Stimulated activated CD8-positive, alpha-beta memory T cell treated with anti-CD3 and anti-CD28 coated beads, Interleukin-15, amount 100 ng/mL, for 24 hours (primary cell): ENCODE measurements at places on chromosomes 12 and 14.

- no peak for DNase-seq
Observed at GRCh38 chr12:57552306-57552651, 2.4 kb downstream of the KIF5A start.

DNA sequence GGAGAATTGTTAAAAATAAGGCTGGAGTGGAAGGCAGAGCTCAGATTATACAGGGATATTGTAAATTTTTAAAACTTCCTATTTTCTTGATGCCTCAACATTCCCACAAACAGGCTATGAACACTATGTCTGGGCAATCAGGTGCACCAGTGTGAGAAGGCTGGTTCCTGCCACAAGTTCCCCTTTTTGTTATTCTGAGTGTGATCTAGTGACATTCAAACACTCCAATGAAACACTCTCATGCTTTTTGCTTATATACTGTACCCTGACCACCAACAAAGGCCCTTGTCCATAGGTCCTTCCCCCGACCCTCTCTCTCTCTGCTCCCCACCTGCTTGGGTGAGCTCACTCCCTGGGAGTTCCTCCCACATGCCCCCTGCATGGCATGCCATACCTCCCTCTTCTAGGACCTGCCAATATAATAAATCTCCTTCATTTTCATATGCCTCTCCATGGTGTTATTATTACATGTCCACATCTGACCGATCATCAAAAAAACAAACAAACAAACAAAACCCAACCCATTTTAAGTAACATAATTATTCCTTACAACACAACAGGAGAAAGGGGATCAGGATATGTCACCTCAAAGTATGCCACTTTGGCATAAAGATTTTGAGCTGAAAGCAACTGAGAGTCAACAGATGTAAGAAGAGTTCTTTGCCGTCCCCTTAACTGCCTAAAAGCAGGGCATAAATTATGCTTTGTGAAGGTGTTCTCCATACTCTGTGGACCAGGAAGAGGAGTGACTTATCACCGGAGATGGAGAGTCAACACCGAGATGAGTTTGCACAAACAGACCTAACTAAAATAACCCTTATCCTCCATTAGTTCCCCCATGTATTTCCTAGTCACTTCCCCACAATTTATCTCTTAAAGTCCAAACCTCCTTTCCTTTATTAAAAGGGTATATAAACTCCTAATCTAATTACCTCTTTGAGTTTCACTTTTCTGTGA lies 42.5 kb upstream of the CATSPERB start:
- DNase-seq = no peak

DNA sequence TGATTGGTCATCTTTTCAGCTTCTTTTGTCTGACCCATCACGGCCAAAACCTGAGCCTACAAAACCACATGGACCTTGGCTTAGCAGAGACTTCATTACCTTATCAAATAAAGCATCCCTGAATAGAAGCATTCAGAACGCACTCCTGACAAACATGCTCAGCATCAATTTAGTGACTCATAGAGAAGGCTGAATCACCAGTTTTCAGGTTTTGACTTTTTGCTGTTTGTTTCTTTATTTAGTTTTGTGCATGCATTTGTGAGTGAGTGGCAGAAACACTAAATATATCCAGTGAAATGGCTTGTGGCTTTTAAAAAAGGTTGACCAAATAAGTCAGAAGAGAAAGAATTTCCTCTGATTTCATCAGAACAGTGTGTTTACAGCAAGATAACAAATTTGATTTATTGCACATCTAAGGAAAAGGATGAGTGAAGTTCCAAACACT lies 19.0 kb upstream of the OVCH1 start:
- no peak for DNase-seq

DNA sequence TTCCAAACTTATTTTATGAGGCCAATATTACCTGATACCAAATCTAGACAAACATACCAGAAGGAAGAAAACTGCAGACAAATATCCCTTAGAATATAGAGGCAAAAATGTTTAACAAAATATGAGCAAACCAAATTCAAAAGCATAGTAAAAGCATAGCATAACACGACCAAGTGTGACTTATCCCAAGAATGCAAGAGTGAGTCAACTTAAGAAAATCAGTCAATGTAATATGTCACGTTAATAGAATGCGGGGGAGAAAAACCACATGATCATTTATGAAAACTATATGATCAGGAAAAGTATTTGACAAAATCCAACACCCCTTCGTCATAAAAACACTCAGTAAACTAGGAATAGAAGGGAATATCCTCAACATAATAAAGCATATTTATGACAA lies 217.3 kb downstream of the ADGRD1 start:
- DNase-seq = no peak
